NCI-H2171 (cell line): ENCODE measurements at places on chromosomes 5 and 9.

DNA sequence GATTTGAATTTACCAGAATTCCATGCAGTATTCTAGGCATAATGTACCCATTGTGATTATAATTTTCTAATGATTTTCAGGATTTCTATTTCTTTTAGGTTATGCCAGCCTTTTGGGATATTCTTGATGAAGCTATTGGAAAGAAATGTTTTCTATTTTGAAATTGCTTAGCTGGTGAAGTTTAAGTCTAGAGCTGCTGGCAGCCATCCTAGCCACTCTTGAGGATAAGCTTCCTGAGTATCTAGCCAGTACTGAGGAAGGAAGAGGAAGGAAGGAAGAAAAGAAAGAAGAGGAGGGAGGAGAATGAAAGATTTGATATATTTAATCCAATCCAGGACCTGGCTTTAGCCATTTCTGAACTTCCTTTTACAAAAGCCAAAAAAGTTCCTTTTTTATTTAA lies 142.1 kb upstream of the DAB2 start:
- no peak for DNase-seq

- DNase-seq: no peak
These were observed 11.0 kb upstream of the DENND1A start for GRCh38 chr9:123940721-123941523.

GRCh38 chr9:88501086-88501485 lies 33.9 kb upstream of the NXNL2 start:
- no peak for DNase-seq

- no peak for DNase-seq
These were observed 20.5 kb upstream of the RPS23 start for GRCh38 chr5:82298668-82299067.

DNA sequence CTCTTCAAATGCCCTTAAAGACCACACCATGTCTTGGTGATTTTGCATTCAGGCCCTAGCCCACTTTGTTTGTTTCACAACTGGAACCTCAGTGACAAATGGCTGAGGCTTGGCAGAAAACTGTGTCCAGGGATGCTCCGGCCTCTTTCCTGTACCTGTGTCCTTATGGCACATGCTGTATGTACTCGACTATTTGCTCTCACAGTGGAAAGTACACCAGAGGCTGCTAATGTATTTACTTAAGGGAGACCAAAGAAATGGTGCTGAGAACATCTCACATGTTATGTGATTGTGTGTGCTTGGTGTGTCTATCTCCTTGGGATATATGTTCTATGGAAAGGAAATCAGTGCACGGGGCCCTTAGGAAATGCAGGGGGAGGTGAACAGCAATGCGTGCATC lies 263.3 kb downstream of the GADD45G start:
- no peak for DNase-seq

GRCh38 chr5:177535125-177535524 lies 18.4 kb upstream of the DDX41 start:
- DNase-seq: no peak

GRCh38 chr5:153629027-153629895 lies 138.8 kb downstream of the GRIA1 start:
- no peak for DNase-seq
